Pancreas (tissue), 10 donors: ENCODE measurements at places on chromosomes 2 and 18. TPM values are rescaled to one million over a fixed set of nuclear protein-coding genes. Genes with fewer than 3 reads are reported as not detected.

The SOS1 gene
- 8.0 TPM for polyA plus RNA-seq

- H3K4me3 ChIP-seq, result no peak overlapping the region
- H3K4me1 ChIP-seq, result no peaks in the 10 kb centered on the region
- no peak for DNase-seq
- no peaks in the 10 kb centered on the region for H3K27me3 ChIP-seq
- H3K36me3 ChIP-seq, result no peaks in the 10 kb centered on the region
Observed at GRCh38 chr2:13968811-13969210, 663.7 kb upstream of the LRATD1 start.

GRCh38 chr18:36424741-36425142, 127.2 kb downstream of the FHOD3 start:
- no peak for DNase-seq
- H3K4me1 ChIP-seq, result no peaks in the 10 kb centered on the region
- no peaks in the 10 kb centered on the region for H3K36me3 ChIP-seq
- H3K4me3 ChIP-seq, result no peak overlapping the region

DNA sequence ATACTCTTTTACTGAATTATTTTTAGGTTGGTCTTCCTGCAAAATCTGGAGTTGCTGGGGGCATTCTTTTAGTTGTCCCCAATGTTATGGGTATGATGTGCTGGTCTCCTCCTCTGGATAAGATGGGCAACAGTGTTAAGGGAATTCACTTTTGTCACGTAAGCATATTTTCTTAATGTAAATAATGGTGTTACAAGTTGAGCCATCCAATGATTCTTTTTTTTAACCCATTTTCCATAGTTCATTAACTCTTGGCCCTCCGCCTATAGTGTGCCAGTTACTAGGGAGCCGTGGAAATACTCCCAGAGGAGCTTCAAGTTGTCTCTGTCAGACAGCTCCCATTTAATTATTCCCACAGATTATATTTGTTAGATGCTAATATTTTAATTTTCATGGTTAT, 49.8 kb downstream of the GLS start:
- peaks cover 2% of the 10 kb centered on the region for H3K36me3 ChIP-seq
- no peak overlapping the region for H3K27ac ChIP-seq
- DNase-seq, result no peak
- H3K4me3 ChIP-seq, result no peak overlapping the region

The ZNF892 gene
- polyA plus RNA-seq, result 0.63 TPM

DNA sequence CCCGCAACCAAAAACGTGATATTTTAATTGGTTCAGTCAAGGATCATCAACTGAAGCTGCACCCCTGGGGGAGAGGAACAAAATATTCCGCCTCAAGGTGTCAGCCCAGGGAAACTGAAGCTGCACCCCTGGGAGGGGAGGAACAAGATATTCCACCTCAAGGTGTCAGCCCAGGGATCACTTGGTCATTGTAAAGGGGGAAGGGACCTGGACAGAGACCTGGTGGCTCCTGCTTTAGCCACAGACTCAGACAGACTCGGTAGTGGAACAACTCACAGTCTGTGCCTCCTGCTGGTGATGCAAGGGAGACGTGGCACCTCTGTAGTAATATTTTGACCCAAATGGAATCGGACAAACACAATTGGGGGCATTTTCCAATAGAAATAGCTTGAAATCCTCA, 75.1 kb downstream of the GBX2 start:
- no peak overlapping the region for H3K27ac ChIP-seq
- H3K4me1 ChIP-seq, result no peaks in the 10 kb centered on the region
- H3K27me3 ChIP-seq, result no peaks in the 10 kb centered on the region
